Activated CD4-positive, alpha-beta memory T cell treated with anti-CD3 and anti-CD28 coated beads for 36 hours (primary cell): ENCODE measurements at places on chromosomes 3 and 15. TPM values are rescaled to one million over a fixed set of nuclear protein-coding genes. Genes with fewer than 3 reads are reported as not detected.

GRCh38 chr3:11159421-11159904 is 5.2 kb downstream of the HRH1 start:
- no peak for DNase-seq

GRCh38 chr3:25863416-25863959 is 73.6 kb downstream of the OXSM start:
- DNase-seq: no peak

DNA sequence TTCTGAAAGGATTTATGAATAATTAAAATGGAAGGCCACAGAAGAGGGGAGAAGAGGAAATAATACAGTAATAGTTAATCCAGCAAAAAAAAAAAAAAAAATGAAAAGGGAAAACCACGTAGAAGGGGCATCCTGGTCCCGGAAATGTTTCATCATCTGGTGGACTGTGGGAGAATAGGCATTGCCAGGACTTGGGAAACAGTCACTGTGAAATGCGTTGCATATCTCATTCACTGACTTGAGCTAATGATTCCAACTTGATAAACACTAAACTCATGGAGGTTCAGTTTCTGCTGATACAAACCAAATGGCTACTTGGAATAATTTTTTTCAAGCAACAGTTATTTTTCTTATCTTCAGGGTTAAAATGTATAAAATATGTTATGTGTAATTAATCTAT is 3.2 kb downstream of the XCR1 start:
- no peak for DNase-seq

GRCh38 chr3:174318181-174318580 is 541.0 kb upstream of the NAALADL2 start:
- DNase-seq: no peak

GRCh38 chr3:109648027-109648426 is 310.7 kb upstream of the DPPA4 start:
- no peak for DNase-seq

GRCh38 chr3:73449774-73450173 is 175.0 kb downstream of the PDZRN3 start:
- DNase-seq: no peak

DNA sequence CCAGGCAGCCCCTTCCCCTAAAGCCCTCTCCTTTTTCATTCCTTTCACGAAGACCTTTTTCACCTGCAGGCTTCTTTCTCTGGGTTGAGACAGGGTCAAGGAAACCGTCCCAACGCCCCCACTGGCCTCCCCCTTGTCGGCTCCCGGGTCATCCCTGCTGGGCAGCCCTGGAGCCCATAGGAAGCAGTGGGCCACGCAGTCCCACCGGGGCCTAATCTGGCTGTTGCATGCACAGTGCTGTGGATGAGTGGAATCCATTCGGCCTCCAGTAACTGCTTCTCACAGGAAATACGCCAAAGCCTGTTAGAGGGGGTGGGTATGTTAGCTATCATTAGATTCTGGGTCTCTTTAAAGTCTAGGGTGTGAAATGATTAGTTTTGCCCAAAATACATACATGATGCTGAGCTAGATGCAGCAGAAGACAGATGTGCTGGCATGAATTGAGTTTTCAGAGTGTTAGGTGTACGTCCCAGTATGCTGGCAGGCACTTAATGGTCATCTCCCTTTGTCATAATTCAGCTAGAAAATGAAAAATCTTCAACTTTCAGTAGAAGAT is 16.6 kb downstream of the LYSMD4 start:
- no peak for DNase-seq

DNA sequence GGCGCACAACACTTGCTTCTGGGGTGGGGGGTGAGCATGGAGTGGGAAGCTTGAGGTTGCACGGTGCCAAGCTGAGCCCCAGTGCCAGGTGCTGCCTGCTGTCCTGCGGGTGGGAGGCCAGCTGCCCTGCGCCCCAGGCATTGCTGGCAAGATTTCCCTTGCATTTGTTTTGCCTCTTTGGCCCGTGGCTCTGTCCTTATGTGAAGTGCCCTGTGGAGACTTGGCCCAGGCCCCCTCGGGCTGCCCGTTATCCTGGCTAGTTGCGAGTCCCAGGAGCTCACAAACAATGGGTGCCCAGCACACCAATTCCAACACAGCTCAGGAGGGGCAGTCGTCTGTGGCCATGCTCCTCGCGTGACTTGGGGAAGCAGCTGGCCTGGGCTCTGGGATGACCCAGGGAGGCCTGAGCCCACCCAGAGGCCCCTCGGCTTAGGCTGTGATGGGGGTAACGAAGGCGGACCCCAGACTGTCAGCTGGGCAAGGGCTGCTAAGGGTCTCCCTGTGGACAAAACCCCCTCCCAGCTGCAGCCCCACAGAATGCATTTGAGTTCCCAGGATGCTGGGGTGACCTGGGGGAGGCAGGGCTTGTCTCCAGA is 5.9 kb downstream of the C3orf22 start:
- DNase-seq: no peak

Gene CPNE4
- total RNA-seq: not detected

Gene GRK7
- total RNA-seq: not detected

Gene TNNC1
- 3.0 TPM for total RNA-seq
